Activated T-cell treated with anti-CD3 and anti-CD28 coated beads, Interleukin-2, amount 50 U/mL, for 1 hour (primary cell): ENCODE measurements at places on chromosomes 11 and 22.
A peak's percentile ranks its signal among the peaks of the same experiment; 100 is the strongest.

GRCh38 chr22:27780161-27780575 lies 21.4 kb downstream of the MN1 start:
- DNase-seq, result no peak

DNA sequence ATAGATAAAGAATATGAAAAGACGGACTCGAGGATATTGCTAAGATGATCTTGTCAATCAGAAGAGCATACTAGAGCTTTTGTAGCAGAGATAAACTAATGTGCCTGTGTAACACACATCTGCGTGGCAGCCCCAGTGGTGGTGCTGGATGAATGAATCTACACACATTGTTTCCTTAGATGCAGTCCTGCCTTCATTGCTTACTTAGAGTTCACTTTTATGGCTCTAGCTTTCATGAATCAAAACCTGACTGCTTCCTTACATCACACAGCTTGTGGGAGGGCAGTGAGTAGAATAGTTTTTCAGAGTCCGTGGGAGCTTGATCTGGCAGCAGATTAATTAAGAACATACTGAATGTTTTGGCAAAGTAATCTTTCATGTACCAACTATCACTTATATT lies 83.7 kb downstream of the EXT2 start:
- DNase-seq, result no peak

DNA sequence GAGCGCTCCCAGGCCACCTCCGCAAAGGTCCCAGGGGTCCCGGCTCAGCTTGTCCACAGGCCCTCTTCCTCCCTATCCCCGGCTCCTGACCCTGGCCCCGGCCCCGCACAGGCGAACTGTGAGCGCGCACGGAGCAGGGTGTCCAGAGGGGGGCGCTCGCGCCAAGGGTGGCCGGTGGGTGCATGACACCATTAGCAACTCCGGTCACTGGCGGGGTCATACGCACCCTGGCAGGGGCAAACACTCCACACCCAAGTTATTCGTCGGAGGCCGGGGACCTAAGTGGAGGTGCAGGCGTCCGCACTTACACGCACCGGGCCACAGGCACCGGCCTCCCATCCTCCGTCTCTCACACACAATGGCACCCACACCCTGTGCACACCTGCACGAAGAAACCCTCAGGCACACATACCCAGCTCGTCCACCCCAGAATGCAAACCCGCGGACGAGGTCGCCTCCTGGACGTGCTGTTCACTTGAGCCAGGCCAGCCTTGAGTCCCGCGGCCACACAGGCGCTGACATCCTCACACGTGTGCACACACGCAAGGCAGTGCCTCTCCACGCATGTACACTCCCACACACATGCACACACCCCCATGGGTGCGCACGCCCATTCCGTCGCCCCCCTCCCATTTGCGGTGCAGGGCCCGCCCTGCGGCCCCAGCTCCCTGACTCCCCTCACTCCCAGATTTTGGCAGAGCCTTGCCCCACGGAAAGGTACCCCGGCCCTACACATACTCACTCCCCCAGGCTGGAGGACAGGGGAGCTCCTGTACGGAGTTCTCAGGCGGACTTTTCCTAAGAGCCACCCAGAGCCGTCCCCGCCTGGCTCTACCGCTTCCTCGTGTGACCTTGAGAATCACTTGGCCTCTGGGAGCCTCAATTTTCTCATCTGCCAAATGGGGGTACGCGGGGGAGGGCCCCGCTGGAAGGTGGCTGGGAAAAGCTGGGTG lies at the start of gene RASGRP2:
RASGRP2 (minus strand) TSS at position 552 of the 953 bp plus-strand sequence. CDS start 1,276 bp downstream, outside the sequence.
- peak; percentile 92 for DNase-seq

DNA sequence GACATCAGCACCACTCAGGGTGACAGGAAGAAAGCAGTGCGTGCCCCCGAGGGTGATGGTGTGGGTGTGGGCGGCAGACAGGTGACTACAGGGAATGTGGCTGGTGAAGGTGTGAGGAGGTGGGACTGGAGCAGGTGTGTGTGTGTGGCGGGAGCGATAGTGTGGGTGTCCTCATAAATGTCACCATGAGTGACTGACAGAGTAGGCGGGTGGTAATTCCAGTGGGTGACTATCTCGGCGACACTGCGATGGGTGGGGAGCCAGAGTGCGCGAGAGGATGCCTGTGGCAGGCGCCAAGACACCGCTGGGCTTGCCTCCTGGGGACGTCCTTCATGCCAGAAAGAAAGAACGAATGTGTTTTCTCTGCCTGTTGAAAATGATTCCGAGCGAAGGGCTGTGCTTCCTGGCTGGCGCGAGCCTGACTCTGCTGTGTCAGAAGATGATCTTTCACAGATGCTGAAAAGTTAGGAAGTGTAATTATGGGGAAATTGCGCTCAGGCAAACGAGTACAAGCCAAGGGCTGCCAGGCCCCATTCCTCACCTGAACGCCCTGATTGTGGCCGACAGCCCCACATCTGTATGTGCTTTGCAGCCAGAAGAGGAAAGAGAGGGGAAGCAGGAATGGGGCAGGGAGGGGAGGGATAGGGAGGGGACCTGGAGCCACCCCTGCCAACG lies 98.8 kb upstream of the CD82 start:
- no peak for DNase-seq

GRCh38 chr11:78418584-78419211 lies 1.1 kb upstream of the GAB2 start:
- no peak for DNase-seq

- DNase-seq, result no peak
Measured at GRCh38 chr22:49366437-49366836, 461.2 kb downstream of the BRD1 start.

DNA sequence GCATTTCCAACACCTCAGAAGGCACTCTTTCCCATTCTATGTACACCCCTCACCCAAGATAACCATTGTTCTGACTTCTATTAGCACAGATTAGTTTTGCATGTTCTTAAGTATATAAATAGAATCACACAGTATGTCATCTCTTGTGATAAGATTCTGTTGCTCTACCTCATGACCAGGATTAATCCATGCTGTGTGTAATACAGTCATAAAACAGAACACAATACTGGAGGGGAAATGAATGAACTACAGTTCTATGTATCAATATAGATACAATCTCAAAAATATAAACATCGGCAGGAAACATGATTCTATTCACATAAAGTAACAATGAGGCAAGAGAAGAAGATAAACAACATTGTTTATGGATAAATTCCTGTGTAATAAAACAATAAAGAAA lies 151.5 kb downstream of the ATG16L2 start:
- DNase-seq, result no peak

DNA sequence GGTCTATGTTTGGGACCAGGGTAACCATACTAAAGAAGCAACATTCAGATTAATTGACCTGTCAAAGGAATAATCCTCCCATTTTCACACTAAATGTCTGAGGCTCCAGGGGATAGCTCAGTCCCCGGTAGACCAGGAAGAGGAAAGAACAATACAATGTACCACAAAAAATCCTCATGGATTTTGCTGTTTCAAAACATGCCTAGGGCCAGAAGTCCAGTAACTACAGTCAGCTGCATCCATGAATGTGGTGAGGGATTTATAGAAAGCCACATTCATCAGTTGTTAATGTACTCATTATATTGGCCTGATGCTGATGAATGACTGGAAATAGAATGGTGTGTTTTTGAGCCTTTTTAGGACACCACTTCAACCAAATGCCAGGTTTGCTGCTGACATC lies 6.9 kb upstream of the ETS1 start:
- no peak for DNase-seq

DNA sequence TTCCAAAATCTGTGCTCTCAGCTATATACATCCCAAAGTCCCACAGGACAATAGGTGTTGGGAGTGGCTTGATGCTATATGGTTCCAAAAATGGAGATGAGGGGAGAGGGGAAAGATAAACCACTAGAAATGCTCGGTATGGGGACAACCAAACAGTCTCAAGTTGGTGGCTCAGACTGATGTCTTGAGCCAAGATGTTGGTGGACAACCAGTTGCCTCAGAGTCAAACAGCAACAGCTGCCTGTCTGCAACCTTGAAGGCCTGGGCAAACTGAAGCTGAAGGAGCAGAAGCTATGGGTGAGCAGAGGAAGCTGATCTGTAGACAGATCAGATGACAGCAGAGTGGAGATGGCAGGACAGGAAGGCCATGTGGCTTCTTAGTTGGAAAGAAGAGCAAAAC lies 4.0 kb downstream of the RRP8 start:
- no peak for DNase-seq

- DNase-seq, result peak; percentile 43
Measured at GRCh38 chr11:8328848-8329330, 65.2 kb upstream of the LMO1 start.
